ENCODE measurements at places on chromosomes 11 and 22.
A peak's percentile ranks its signal among the peaks of the same experiment; 100 is the strongest.

GRCh38 chr22:36085476-36086169 lies 57.0 kb upstream of the RBFOX2 start:
- DNase-seq: no peak

DNA sequence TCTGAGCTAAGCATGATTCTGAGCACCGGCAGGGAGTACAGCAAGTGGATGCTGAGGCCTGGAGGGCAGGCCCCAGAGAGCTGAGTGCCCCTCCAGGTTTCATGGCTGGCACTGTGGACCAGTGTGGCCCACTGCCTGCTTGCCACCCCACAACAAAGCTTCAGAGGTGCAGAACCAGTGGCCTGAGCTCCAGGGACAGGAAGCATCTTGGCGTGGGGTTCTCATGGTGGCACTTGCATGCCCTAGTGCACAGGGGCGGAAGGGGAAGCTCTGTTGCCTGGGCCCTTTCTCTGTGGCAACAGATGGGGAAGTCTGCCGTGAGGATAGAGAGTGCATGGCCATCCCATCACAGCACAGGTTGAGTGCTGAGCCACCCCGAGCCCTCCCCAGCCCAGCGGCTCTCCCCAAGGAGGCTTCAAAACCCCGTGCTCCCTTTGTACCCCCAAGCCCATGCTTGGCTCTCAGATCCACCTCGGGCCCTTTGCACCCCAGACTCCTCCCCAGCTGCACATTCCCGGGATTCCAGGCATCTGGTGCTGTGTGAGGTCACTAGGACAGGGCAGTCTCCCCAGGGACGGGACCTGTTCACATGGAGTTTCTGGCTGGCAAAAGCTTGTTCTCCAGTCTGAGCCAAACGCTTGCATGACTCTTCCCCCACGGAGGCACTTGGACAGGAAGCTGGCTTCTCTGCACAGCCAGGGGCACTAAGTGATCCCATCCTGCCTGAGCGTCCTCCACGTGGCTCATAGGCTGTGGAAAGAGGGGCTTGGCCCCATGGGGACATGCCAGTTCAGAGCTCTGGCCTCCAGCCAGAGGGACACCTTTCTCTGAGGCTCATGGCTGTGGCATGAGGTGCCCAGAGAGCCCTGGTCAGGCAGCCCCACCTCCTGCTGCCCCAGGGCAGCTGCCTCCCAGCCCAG lies 4.2 kb downstream of the SLC25A1 start:
- no peak for DNase-seq

DNA sequence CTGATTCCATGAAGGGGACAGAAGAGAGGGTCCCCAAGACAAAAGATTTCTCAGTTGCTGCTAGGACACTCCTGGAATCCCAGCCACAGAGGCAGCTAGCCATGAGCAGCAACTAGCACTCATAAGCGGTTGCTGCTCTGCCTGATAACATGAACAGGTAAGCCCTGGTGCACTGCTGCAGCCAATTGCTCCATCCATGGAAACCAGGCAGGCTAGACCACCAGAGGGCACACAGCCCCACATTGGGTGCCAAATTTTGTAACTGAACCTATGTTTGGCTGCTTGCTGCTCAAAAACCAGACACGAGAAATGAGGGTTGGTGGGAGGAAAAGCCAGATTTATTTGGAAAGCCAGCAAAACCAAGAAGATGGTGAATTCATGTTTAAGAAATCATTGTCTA lies 21.9 kb upstream of the QSER1 start:
- no peak for DNase-seq

DNA sequence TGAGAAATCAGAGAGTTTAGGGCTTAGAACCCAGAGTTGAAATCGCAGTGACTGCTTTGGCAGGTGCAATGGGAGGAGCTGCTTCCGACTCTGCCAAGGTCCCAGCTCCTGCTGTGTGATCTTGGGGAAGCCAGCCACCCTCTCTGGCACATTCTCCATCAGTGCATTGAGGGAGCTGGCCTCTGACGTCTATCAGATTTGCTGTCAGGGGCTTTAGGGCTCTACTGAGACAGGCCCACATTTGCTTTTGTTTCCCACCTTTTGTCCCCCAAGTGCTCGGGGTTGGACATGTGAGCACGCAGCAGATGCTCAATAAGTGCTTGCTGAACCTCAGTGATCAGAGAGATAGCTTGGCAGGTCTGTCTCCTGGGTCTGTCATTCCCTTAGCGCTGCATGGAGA lies 10.6 kb upstream of the SOX10 start:
- no peak for DNase-seq

DNA sequence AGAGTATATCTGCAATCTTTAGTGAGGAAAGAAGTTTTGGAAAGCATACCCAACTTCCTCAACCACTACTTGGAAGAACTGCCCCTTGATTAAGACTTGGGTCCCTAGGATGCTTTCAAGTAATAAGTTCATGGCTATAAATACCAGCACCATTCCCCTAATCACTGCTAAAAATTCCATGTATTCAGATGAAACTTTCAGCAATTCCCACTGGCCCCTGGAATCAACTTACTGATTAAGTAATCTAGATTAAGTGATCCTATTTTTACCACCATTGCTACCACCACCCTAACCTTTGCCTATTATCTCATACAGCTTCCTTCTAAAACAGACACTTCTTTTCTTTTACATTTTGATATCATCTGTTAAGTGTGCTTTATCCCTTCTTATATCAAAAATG lies 10.5 kb downstream of the PICALM start:
- no peak for DNase-seq

GRCh38 chr11:9680028-9680427 lies 16.2 kb downstream of the SWAP70 start:
- no peak for DNase-seq

DNA sequence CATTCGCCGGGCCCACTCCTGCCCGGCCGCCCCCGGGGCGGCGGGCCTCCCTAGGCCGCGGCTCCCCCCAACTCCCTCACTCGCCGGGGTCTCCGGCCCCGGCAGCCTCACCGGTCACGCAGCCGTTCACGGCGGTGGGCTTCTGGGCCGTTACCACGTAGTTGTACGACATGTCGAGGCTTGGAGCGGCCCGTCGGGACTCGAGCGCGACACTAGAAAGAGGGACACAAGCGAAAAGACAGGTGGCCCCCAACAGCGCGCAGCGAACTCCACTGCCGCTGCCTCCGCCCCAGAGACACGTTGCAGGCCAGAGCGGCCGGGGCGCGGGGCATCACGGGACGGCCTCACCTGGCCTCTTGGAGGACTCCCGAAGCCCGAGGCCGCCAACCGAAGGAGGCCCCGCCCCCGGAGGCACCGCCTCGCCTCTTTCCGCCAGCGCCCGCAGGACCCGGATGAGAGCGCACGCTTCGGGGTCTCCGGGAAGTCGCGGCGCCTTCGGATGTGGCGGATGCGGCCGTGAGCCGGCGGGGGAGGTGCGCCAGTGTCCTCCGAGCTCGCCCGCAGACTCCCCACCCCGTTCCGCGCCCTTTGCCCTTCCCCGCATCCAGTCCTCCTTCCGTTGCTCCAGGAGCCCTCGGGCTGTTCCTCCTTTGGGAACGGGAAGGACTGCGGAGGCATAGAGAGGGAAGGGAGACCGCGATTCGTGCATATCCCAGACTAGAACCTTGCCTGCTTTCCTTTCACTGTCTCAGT lies at the start of the genes DDB1 and TKFC:
TSS of gene DDB1 (minus strand) at position 309 of the 753 bp plus-strand sequence. CDS start at position 172, 137 bp downstream.
TSS of gene TKFC (plus strand) at position 432 of the 753 bp plus-strand sequence. CDS start 1,501 bp downstream, outside the sequence.
- peak; percentile 96 for DNase-seq

DNA sequence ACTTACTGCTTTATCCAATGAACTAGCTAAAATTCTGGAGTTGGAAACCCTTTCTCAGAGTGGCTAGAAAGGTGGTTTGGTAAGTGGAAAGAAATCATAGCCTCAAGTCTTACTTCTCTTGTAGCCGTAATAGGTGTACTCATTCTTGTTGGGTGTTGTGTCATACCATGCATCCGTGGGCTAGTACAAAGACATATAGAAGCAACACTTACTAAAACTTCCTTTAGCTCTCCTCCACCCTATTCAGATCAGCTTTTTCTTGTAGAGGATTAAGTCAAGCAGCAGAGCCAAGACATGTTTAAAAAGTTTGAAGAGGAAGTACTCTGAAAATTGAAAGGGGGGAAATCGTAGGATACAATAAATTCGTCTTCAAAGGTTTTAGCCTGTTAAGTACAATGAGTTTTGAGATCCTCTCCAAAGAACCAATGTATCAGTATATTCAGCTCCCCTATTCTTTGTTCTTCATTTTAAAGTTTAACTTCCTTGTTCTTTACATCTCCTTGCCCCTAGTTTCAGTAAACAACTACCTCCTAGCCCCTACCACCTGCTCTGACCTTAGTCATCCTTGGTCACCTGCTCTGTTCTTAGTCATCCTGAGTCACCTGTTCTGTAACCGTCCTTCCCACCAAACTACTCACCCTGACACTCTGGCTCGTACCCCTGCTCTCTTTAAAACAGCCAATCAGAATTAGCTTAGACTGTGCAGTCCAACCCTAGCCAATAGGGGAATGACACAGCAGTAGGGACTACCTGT lies 62.1 kb upstream of the DEUP1 start:
- DNase-seq: no peak

- DNase-seq: no peak
Measured at GRCh38 chr11:132315696-132316095, 945.3 kb downstream of the NTM start.

- no peak for DNase-seq
Measured at GRCh38 chr22:50282361-50283155, 12.4 kb upstream of the MAPK11 start.

- no peak for DNase-seq
Measured at GRCh38 chr11:133950874-133951326, 5.9 kb downstream of the IGSF9B start.

DNA sequence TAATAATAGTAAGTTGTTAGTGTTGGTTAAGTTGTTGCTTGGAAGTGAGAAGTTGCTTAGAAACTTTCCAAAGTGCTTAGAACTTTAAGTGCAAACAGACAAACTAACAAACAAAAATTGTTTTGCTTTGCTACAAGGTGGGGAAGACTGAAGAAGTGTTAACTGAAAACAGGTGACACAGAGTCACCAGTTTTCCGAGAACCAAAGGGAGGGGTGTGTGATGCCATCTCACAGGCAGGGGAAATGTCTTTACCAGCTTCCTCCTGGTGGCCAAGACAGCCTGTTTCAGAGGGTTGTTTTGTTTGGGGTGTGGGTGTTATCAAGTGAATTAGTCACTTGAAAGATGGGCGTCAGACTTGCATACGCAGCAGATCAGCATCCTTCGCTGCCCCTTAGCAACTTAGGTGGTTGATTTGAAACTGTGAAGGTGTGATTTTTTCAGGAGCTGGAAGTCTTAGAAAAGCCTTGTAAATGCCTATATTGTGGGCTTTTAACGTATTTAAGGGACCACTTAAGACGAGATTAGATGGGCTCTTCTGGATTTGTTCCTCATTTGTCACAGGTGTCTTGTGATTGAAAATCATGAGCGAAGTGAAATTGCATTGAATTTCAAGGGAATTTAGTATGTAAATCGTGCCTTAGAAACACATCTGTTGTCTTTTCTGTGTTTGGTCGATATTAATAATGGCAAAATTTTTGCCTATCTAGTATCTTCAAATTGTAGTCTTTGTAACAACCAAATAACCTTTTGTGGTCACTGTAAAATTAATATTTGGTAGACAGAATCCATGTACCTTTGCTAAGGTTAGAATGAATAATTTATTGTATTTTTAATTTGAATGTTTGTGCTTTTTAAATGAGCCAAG lies 2.7 kb downstream of the NEAT1 start:
- no peak for DNase-seq

DNA sequence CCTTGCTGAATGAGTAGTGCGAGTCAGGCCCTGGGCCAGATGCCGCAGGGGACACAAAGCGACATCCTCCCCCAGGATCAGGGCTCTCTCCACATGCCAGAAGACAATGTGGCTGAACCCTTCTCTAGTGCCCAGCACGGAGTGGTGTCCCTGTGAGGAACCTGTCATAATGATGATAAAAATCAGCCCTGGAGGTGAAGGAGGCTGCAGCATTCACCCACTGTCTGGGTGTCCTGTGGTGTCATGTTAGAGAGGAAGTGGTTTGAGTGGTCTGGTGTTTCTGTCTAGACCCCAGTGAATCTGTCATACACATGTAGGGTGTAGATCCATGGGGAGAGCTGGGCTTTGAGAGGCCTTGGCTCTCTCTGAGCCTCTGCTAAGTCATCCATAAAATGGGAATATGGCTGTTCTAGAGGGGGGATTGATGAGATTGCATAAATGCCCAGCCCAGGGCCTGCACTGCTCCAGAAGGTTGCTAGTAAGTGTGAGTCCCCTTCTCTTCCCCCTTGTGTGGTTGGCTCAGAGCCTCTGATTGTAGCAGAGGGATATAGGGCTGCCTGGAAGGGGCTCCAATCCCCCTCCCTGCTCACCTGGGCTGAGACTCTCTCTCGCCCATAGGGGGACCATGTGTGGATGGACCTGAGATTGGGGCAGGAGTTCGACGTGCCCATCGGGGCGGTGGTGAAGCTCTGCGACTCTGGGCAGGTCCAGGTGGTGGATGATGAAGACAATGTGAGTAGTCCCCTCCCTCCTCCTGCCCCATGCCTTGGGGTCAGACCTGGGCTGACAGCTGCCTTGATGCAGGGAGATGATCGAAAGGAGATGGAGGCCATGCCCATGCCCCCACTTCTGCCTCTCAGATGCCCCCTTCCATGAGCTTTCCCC lies 14.3 kb downstream of the MYO7A start:
- DNase-seq: no peak

DNA sequence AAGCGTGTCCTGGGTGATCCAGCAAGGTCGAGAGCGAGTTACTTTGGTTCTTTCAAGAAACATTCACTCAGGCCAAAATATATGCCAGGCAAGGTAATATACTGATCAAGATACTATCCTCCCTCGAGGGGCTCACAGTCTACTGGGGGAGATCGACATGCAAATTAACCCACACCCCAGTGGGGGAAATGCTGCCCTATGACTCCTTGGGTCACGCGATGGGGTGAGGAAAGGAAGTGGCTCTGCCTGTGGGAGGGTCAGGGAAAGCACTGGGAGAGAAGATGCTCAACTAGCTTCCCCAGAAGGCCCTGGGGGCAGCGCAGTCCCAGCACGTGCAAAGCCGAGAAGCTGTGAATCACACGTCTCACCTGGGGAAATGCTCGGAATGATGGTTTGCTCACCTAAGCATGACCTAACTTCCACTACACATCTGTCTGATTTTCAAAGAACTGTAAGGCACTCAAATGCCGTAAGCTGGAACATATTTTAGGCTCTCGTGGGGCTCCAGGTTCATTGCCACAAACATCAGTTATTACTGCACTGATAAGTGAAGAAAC lies 130.7 kb downstream of the RCN1 start:
- DNase-seq: no peak

DNA sequence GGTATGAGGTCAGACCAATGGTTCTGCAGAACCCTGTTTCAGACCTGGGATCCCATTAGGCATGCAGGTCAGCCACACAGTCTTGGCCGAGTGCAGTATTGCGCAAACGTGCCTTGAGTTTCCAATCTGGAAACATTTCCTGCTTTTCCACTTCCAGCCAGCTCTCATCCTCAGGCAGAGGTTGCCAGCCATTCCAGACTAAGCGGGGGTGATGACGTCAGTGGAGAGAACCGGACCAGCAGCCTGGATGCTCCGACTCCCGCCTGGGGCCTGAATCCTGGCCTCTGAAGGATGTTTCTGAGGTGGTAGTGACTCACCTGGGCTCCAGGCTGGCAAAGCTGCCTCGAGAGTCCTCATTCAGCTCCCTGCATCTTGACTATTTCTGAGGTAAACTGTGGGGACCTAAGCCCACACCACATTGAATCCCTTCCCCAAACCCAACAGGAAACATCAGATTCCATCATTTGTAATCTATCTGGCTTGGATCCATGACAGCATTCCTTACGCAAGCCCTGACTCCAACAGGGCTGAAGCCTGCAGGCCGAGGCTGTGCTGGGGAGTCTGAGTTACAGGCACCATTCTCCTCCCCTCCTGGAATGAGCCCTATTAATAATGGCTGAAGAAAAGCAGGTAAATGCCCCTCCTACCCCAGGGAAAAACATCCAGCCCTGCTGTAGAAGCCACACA lies 83.0 kb downstream of the ABTB2 start:
- no peak for DNase-seq

GRCh38 chr11:96156379-96156722 lies 186.6 kb downstream of the MAML2 start:
- no peak for DNase-seq

GRCh38 chr11:47992959-47993820 lies 12.8 kb downstream of the PTPRJ start:
- no peak for DNase-seq
